ENCODE measurements at places on chromosomes 4 and X. TPM values are rescaled to one million over a fixed set of nuclear protein-coding genes. Genes with fewer than 3 reads are reported as not detected.

Gene CCKAR
- polyA plus RNA-seq: not detected

- no peak for DNase-seq
These were observed 31.3 kb downstream of the ADGRL3 start for GRCh38 chr4:61231421-61231820.

DNA sequence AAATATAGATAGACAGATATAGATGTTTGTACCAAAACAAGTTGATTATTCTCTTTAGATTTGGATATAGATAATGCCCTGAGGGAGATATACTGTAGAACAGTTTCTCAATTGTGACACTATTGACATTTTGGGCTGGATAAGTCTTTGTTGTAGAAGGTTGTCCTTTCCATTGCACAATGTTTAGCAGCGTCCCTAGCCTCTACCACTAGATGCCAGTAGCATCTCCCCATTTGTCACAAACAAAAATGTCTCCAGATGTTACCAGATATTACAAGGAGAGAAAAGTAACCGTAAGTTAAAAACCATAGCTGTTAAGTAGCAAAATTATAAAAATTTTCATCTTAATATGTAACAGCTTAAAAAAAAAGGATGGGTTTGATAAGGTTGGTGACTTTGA lies 2595.3 kb downstream of the ARAP2 start:
- DNase-seq: peak; percentile 71

- DNase-seq: no peak
These were observed 32.9 kb downstream of the ZFYVE28 start for GRCh38 chr4:2385516-2385915.

GRCh38 chr4:15354371-15355297 lies 73.2 kb upstream of the C1QTNF7 start:
- no peak for DNase-seq

DNA sequence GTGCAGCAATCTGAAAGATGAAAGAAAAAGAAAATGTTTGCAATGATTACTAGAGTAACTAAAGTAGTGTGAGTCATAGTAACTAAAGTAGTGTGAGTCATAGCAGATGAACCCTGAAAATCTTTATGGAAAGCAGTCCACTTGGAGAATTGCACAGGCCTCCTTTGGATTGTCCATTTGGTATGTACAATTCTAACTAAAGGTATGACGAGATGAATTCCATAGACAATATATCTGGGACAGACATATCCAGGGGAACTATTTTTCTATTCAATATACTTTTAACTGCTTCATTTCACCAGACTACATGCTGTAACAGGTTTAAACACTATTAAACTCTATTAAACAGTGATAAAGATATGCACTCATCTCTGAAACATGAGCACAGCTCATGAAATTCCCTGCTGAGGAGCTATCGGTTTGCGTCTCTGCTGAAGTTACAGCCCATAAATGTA lies 798.7 kb downstream of the PCDH7 start:
- DNase-seq: peak; percentile 3

Measured in GM23248 (cell line).